ENCODE measurements at places on chromosomes 13 and 19. TPM values are rescaled to one million over a fixed set of nuclear protein-coding genes. Genes with fewer than 3 reads are reported as not detected.
A peak's percentile ranks its signal among the peaks of the same experiment; 100 is the strongest.

- H3K4me1 ChIP-seq, result no peaks in the 10 kb centered on the region
- H3K36me3 ChIP-seq, result no peaks in the 10 kb centered on the region
- no peaks in the 10 kb centered on the region for H3K27me3 ChIP-seq
- no peak overlapping the region for H3K4me3 ChIP-seq
Measured at GRCh38 chr13:69418319-69418718, 689.3 kb upstream of the ATXN8OS start.

DNA sequence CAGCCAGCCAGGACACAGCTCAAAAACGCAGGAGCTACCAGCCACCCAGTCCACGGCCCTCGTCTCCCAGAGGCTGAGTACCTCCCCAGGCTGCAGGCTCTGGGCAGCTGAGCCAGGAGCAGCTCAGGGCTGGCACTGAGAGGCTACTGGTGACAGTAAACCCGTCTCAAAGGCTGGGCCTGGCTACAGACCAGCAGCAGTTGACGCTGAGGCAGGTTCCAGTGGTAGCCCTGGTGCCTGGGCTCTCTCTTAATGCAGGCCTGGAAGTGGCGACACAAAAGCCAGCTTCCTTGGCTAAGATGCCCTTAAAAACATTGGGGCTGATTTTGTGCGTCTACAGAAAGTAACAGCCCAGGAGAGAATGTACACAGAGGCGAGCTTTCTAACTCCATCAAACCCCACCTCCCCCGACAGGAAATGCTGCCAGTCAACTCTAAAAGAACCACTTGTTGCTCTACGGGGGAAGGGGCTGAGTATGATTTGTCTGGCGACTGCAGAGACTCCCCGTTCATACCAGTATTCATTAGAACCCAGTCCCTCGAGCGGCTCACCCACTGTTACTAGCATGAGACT is 126.3 kb downstream of the STK24 start:
- no peak overlapping the region for H3K4me3 ChIP-seq
- peak; percentile 44 for DNase-seq
- peaks cover 33% of the 10 kb centered on the region for H3K36me3 ChIP-seq

DNA sequence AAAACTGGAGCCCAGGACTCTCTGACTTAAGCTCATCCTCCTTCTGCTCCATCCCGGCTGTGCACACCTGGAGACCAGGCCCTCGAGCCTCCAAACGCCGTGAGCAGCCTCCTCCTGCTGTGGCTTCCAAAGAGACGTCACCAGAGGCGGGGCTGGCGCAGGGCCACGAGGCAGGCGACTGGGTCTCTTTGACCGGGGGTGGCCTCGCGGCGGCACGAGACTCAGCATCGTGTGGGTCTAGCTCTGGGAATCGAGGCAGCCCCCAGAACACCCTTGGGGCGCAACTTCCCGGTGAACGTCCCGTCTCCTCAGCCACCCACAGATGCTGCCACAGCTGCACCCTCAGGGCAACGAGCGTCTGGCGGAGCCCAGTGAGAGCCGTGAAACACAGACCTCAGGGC is 22.8 kb downstream of the RASA3 start:
- no peaks in the 10 kb centered on the region for H3K36me3 ChIP-seq
- no peak for DNase-seq
- H3K4me1 ChIP-seq, result peaks cover 62% of the 10 kb centered on the region
- H3K4me3 ChIP-seq, result no peak overlapping the region
- no peaks in the 10 kb centered on the region for H3K27me3 ChIP-seq
- H3K27ac ChIP-seq, result peak overlapping the region; percentile 82

DNA sequence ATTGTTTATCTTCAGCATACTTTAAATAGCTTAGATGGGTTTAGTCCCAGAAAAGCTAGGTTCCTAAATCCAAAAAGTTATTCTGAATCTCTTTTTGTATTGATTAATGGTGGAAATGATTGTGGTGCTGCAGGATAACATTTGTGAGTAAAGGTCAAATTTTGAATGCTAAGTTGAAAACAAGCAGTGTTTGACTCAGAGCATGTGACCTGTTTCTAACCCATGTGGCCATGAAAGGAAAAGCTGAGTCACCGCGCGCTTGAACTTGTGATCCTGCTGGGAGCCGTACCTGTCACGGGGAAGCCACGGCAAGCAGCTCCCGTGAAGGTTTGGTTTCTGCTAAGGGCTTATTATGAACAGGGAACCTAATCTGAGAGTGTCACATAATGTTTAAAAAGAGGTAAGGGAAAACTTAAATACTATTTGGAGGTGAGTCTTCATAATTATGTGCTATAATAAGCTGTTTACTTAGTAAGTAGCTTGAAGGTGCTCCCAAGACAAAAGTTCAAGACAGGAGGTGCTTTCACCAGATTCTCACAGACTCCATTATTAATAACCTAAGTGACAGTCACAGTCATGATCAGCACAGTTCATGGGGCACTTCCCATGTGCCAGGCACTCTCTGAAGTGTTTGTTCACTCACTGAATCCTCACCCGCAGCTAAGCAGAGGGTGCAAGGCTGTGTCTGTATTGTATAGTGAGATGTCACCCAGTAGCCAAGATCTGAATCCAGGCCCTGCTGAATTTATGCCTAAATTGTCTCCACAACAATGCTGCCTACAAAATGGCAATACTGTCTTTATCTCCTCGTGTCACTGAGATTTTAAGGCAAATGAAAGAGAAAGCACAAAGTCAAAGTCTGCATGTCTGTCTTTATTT is 286.5 kb downstream of the MYO16 start:
- peak overlapping the region; percentile 90 for H3K27ac ChIP-seq
- peaks cover 34% of the 10 kb centered on the region for H3K4me1 ChIP-seq
- peak; percentile 95 for DNase-seq
- no peak overlapping the region for H3K4me3 ChIP-seq

PABPC3 gene
- total RNA-seq, result not detected

DNA sequence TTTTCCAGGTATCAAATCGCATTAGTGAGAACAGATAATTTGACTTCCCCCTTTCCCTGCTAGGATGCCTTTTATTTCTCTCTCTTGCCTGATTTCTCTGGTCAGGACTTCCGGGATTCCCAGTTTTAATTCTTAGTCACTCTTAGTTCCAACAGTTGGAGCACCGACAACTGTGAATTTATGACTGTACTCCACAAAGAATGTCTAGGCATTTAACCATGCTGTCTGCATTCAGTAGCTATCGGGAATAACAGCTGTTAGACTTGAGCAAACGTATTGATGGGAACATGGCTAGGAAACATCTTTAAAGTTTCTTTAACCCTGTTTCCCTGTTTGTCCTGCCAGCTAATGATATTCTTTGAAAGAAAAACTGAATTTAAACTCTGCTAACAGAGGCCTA is 14.1 kb upstream of the SPACA7 start:
- H3K4me3 ChIP-seq, result no peak overlapping the region
- H3K27ac ChIP-seq, result no peak overlapping the region
- DNase-seq, result no peak
- no peaks in the 10 kb centered on the region for H3K4me1 ChIP-seq

RNF225 gene
- total RNA-seq, result not detected

DNA sequence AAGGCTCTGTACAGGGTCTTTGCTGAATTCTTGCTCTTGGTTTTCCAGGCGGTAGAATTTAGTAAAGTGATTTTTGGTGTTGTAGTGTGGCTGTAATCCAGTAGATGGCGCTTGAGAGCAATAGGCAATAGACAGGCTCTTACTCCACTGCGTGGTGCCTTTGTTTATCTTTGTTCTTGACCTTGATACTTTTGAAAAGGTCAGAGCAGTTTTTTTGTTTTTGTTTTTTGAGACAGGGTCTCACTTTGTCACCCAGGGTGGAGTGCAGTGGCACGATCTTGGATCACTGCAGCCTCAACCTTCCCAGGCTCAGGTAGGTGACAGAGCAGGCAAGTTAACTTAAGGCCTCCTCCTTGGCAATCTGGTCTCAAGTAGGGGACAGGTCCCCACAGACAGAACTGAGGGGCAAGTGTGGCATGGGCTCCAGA is 12.2 kb upstream of the LILRA5 start:
- H3K4me1 ChIP-seq, result no peaks in the 10 kb centered on the region
- H3K27ac ChIP-seq, result no peak overlapping the region
- DNase-seq, result no peak

OVOL3 gene
- not detected for total RNA-seq

DNA sequence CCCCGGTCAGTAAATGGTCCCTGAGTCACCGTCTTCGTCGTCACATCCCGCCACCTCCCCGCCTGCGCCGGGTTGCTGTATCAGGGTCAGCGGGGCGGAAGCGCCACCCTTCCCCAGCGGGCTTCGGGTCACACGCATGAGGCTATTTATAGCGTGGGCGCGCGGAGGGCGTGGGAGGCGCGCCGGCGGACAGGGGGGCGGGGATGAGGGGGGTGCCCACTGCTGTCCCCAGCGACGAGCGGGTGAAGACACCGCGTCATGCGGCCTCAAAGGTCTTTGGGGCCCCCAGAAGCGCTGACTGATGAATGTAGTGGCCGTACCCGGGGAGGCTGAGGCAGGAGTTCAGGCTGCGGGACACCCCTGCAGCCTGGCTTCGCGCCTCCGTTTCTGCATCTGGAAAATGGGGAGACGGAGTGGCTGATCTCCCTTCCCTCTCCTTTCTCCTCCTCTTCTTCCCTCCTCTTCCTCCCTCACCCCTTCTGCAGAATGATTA is 7.9 kb downstream of the UNC13A start:
- H3K27ac ChIP-seq, result peak overlapping the region; percentile 22
- peaks cover 4% of the 10 kb centered on the region for H3K4me1 ChIP-seq
- H3K4me3 ChIP-seq, result peak overlapping the region; percentile 32
- DNase-seq, result peak; percentile 86

DNA sequence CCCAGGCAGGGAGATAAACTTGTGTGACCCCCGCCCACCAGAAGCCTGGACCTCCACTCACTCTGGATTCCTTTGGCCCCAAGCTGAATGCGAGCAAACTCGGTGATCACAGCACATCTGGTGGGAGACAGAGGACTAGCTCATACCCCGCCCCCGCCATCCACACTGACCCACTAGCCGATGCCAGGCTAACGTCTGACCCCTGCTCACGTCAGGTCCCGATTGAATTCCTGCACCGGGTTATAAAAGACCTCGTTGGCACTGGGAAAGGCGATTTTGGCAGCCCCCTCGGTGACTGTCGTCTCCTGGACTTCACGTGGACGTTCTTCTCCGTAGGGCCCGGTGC is 631 bp downstream of the TRMT1 start:
- no peaks in the 10 kb centered on the region for H3K27me3 ChIP-seq
- peaks cover 12% of the 10 kb centered on the region for H3K36me3 ChIP-seq
- H3K4me3 ChIP-seq, result peak overlapping the region; percentile 96
- H3K27ac ChIP-seq, result peak overlapping the region; percentile 71

GRCh38 chr19:21765151-21765550 is 2.2 kb downstream of the ZNF100 start:
- peaks cover 51% of the 10 kb centered on the region for H3K36me3 ChIP-seq
- H3K27me3 ChIP-seq, result no peaks in the 10 kb centered on the region
- no peak overlapping the region for H3K4me3 ChIP-seq
- no peaks in the 10 kb centered on the region for H3K4me1 ChIP-seq
- no peak for DNase-seq

DNA sequence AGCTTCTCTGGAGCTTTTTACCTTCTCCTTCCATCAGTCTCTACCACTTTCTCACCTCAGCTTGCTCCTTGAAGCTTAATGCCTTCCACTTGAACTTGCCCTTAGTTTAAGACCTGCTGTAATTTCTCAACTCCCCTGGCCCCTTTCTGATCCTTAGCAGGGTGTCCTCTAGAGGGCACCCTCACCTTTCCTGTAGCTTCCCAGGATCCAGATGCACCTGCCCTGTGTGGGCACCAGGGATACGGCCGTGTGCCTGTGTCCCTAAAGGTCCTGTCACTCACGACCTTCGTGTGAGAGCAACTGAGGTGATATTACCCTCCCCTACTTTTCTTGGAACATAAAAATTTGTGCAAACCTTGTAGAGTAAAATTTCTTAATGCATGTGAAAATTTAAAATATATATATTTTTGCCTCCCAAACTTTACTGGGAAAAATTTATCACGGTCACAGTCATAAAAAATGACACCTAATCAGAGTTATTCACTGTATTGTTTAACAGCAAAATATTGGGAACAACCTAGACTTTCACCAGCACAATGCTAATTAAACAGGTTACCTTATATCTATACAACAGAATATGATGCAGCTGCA is 46.4 kb downstream of the PSG3 start:
- H3K36me3 ChIP-seq, result no peaks in the 10 kb centered on the region
- DNase-seq, result no peak
- no peak overlapping the region for H3K27ac ChIP-seq
- H3K4me3 ChIP-seq, result no peak overlapping the region
- peaks cover 26% of the 10 kb centered on the region for H3K27me3 ChIP-seq

- H3K27ac ChIP-seq, result peak within 1 kb of the TSS; percentile 86
- H3K36me3 ChIP-seq, result peaks cover 24% of the 10 kb centered on the region
- peaks cover 25% of the 10 kb centered on the region for H3K4me1 ChIP-seq
- H3K4me3 ChIP-seq, result peak within 1 kb of the TSS; percentile 85
Measured at GRCh38 chr19:17555480-17555928, at the start of gene COLGALT1. COLGALT1 (plus strand) TSS chr19:17555649; CDS start chr19:17555714, 65 bp downstream.

CRTC1 gene
- not detected for total RNA-seq

ZNF155 gene
- 9.4 TPM for total RNA-seq

- peak within 1 kb of the TSS; percentile 16 for H3K4me3 ChIP-seq
- peaks cover 68% of the 10 kb centered on the region for H3K36me3 ChIP-seq
- peaks cover 48% of the 10 kb centered on the region for H3K4me1 ChIP-seq
- no peaks in the 10 kb centered on the region for H3K27me3 ChIP-seq
Measured at GRCh38 chr19:5913739-5914357, at the start of gene CAPS. CAPS (plus strand) TSS chr19:5914254; CDS start chr19:5914407, 153 bp downstream.

DNA sequence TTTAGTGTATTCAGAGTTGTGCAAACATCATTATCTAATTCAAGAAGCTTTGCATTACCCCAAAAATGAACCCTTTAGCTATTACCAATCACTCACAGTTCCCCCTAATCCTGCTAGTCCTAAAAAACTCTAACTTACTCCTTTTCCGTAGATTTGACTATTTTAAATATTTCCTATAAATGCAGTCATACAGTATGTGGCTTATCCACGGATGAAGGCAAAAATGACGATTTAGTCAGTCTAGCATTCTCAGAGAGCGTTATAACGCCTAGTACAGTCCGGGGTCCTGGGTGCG is 587 bp upstream of the ZNF383 start:
- H3K36me3 ChIP-seq, result peaks cover 26% of the 10 kb centered on the region
- no peak for DNase-seq
- peak overlapping the region; percentile 97 for H3K27ac ChIP-seq
- H3K4me3 ChIP-seq, result peak overlapping the region; percentile 84
- no peaks in the 10 kb centered on the region for H3K27me3 ChIP-seq
